ENCODE measurements at places on chromosomes 5 and 9. TPM values are rescaled to one million over a fixed set of nuclear protein-coding genes. Genes with fewer than 3 reads are reported as not detected.

TUT7 gene
- total RNA-seq, result 45.0 TPM

PTTG1 gene
- 234 TPM for total RNA-seq

DNA sequence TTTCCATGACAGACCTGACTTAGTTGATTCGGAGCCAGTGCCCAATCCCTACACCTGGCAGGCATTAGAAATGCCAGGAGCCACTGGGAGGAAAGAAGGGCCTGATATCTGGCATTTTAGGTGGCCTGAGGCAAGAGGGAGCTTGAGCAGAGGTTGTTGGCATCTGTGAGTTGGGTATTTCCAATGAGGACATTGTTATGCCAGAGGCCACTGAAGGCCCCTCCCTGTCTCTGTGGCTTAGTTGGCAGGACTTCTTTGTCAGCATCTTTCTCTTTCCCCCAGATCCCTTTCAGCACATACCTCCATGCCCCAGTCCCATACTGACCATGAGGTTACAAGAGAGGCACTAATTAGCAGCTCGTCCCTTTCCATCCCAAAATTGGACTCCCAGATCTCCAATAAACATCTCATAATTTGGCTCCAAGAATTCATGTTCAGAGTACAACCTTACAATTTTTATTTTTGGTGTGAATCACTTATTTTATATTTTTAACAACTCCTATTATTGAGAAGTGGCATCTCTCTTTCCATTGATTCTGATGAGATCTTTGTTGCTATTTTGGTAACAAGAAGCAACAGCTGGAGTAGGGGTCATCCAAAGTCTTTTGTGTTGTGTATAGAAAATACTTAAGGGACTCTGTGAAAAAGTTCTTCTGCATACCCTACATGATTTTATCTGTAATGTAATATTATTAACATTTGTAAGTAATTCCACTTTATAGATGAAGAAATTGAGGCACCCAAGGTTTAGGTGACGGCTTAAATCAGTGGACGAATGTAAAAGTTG lies 68.6 kb upstream of the MAP3K1 start:
- no peak for DNase-seq

DNA sequence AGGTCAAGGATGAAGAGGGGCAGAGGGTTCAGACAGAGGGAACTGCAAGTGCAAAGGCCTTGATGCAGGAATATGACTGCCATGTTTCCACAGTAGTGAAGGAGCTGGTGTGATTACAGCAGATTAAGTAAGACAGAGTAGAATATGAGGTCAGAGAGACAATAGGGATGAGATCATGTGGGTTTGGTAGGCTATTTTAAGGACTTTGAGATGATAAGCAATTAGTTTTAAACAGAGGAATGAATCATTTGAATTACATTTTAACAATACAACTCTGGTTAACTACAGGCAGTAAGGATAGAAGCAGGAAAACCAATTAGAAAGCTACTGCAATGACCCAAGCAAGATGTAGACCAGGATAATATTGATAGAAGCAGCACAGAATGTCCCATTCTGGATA lies 7.7 kb downstream of the CENPK start:
- DNase-seq, result no peak

- no peak for DNase-seq
Measured at GRCh38 chr9:18907927-18908625, 124.9 kb downstream of the SAXO1 start.

DNA sequence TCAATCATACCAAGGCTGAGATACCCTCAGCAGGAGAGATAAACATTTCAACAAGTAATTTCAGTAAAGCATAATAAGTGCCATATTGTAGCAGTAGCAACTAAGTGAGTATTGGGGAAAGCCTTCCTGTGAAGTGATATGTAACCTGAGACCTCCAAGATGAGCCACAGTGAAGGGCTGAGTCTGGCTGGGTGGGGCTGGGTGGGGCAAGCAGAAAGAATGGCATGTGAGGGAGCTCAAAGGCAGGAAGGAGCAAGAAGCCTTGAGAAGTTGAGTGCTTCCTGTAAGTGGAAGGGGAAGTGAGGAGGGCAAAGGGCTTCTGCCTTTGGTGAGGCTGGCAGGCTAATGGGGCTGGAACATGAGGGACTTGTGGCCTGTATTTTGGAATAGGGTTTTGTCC lies 19.7 kb upstream of the ASTN2 start:
- DNase-seq, result peak; percentile 44

DNA sequence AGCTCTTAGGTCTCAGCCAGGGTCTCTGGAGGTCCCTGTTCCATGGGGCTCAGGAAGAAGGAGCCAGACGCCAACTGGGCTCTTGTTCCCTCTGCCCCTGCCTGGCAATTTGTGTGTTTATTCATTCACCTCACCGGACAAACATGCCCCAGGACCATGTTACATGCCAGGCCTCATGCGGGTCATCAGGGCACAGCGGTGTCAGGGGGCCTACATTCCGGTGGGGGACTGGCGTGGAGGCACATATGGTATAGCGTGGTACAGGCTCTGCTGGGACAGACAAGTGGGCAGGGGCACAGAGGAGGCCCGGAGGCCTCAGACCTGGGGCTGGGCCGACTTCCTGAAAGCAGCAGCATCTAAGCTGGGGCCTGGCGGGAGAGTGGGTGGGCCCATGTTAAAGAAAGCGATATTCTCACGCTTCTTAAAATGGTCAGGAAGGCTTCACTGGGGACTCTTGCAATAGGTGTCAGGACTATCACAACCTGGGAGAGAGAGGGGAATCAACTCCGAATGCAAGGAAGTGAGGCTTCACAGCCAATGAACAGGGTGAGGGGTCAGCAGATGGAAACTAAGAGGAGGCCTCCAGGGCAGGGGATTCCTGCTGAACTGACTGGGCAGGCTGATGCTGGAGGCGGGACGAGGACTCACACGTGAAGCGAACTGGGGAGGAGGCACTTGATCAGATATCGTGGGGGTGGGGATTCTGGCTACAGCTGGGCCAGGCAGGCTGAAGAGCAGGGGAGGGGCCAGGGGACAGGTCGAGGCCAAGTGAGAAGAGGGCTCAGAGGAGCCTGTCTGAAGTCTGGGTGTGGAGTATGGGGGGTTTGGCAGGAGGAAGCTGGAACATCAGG lies 41.9 kb downstream of the NCS1 start:
- no peak for DNase-seq

DNA sequence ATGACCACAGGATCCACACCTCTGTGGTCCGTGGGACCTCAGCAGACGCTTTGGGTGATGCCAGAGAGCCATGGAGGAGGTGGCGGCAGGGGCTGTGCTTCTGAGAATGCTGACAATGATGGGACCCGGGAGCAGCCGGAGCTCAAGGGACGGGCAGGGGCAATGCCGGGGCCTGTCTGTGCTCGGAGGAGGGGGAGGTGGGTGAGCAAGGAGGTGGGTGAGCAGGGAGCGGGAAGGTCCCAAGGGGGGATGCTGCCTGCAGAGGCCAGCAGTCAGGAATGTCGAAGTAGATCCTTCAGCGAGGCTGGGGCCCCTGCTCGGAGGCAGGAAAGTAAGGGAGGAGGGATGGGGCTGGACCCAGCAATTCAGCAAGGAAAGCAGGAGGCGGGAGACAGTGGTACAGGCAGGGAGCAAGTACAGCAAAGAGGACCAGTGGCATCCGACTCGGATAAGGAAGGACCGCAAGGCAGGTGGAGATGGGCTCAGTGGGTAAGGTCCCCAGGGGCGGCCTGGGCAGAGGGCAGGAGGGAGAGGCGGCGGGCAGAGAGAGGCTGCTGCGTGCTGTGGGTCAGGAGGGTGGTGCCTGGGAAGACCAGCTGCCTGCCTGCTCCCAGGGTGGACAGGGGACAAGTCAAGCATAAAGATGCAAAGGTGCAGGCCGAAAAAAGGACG lies 49.0 kb downstream of the ADAMTS2 start:
- no peak for DNase-seq

- no peak for DNase-seq
Measured at GRCh38 chr9:72947984-72948465, 4.8 kb downstream of the ALDH1A1 start.

DNA sequence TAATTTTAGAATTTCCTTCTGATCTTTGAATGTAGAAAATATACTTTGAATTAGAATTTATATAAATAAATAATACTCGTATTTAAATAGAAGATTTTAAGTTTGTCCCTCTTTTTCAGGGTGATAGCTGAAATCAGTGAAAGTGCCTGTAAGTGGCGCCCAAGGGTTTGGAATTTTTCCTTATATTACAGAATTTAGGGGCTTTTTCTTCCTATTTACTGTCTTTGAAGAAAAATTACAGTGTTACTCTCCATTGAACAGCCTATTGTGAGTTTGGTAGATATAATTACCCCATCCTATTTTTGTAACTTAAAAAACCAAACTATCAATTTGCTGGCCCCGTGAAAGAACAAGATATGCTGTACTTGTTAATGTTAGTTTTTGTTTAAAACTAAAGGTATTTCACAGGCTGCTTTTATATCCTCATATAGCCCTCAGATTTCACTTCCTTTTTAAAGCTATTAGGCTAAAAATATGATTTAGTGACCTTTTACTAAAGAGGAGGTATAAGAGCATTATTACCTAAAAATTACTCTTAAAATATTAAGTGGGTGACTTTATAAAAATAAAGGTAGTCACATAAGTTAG lies 3.2 kb downstream of the MAP3K1 start:
- peak; percentile 79 for DNase-seq

DNA sequence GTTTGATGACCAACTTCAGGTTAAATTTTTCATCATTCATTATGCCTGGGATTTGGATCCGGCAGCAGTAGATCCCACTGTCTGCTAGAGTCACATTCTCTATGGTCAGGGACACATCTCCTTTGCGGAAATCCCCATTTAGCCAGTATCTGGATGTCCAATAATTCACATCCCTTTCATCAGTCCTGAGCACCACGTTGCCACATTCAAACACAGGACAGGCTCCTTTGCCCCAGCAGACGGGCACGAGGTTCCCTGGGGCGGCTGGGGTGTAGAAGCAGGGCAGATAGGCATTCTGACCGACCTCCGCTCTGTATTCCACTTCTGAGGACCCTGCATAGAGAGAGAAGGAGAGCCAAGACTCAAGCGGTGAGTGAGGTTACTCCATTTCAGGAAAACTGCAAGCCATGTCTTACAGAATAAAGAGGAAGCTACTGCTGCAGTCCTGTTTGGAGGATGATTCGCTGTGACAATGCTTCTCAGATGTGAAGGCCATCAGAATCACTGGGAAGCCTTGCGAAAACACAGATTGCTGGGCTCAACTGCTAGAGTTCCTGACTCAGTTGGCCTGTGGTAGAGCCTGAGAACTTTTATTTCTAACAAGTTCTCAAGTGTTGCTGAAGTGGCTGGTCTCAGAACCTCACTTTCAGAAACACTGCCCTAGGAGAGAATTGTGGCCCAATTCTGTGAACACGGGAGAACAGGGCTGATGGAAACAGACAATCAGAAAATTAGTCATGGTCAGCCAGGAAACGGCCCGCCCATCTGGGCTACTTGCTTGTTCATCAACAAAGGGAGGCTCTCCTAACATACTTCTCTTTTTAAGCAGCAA lies 2.0 kb downstream of the HAVCR2 start:
- DNase-seq, result no peak

DNA sequence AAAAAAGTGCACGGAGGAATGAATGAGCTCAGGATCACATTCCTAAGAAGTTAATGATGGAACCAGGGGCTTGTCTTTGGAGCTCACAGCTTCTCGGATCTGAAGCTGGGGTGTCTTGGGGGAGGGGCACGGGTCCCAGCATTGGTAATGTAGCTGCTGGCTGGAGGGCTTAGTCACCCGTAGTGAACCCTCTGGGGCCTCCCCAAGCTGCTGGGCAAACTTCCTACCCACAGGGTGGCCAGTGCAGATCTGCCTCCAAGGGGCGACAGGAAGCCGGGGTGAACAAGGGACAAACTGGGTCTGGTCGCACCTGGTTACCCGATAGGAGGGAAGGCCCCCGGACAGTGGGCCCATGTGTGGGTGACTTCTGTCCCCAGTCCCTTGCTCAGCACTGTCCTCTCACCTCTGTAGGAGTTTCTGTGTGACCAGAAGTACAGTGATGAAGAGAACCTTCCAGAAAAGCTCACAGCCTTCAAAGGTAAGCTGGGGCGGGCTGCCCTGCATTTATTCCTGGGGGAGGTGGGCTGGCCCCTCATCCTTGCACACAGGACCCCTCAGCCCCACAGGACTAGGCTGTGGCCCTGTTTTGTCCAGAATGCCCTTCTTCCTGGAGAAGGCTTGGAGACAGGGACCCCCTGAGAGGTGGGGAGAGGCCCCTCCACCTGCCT lies 14.1 kb upstream of the NUP214 start:
- DNase-seq, result no peak

DNA sequence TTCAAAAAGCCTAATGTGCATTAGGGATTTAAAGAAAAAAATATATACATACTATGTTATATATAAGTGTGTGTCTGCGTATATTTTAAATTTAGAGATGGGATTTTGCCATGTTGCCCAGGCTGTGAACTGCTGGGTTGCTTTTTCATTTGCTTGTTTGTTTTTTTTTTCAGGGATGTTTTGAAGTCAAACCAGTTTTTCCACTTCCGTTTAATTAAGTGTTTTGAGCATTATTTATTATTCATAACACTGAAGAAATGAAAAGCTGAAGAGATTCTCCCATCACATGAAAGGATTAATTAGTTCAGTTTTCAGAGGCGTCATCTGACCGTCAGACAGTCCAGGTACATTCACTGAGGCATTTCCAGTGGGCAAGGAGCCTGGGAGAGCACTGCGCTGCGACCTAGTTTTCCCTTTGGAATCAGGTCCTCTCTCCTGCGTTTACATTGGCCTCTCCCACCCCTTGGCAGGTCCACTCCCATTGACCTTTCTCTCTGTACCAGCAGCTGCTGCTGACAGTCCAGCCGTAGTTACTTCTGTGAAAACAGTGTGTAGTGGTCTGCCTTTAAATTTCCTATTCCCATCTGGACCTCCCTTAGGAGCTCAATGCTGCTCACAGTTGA lies 26.0 kb downstream of the ARRDC3 start:
- no peak for DNase-seq

DNA sequence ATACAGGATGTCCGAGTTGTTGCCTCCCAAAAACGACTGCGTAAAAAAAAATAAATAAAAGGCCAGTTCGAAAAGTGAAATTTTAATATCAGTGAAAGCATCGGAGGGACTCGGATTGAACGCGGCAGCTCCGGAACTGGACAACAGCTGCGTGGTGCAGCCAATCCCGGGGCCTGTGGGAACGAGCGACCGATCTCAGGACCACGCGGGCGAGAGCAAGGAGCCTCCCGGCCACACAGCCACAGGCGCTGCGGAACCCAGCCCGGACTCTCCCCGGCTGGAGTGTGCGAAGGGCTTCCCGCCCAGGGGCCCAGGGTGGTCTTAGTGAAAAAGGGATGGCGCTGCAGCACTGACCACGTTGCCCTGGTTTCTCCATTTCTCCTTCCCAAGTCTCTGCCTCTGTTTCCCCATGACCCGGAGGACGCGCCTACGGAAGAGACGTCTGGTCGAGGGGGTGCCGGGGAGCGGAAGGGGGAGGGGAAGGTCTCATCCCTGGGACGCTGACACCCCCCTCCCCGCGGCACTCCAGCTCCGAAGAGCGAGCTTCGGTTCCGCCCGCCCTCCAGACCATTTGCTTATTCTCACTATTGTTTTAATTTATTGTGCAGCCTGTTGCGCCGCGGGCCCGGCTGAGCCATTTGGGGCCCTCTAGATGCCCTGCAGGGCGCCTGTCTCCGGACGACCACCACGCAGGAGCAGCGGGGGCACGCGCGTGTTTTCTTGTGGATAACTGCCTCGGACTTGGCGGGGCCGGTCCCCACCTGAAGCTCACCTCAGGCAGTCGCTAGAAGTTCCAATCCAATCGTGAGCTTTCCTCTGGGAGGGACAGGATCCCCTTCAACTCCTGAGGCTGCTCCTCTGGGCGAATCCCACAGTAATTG lies 303.0 kb downstream of the PARP8 start:
- no peak for DNase-seq

GRCh38 chr5:170570476-170570875 lies 66.7 kb downstream of the KCNIP1 start:
- DNase-seq, result no peak

Data from Karpas-422 (cell line).